GM20000 (cell line): ENCODE measurements at places on chromosomes 11 and 22.

DNA sequence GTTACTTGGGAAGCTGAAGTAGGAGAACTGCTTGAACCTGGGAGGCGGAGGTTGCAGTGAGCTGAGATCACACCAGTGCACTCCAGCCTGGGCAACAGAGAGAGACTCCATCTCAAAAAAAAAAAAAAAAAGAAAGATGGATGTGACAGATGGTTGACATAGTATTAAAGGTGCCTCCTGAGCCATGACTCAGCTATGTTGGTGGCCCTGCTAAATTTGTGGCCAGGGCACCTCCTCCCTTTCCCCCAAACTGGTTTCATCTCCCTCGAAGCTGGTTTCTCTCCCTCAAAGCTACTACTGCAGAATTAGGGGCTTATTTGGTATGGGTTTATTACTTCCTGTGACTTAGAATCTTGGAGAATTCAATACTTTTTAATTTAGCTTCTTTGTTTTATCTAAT lies 31.5 kb downstream of the SDHD start:
- DNase-seq: no peak

- DNase-seq: no peak
Observed at GRCh38 chr11:2272228-2272945, 2.0 kb upstream of the ASCL2 start.

GRCh38 chr11:67404515-67405195 lies 772 bp downstream of the TBC1D10C start:
- DNase-seq: peak; percentile 41

GRCh38 chr11:1233351-1234053 lies 10.6 kb downstream of the MUC5B start:
- peak; percentile 36 for DNase-seq

- no peak for DNase-seq
Observed at GRCh38 chr11:119450590-119451326, 27.8 kb upstream of the THY1 start.

- no peak for DNase-seq
Observed at GRCh38 chr11:109264128-109264527, 157.9 kb upstream of the C11orf87 start.

DNA sequence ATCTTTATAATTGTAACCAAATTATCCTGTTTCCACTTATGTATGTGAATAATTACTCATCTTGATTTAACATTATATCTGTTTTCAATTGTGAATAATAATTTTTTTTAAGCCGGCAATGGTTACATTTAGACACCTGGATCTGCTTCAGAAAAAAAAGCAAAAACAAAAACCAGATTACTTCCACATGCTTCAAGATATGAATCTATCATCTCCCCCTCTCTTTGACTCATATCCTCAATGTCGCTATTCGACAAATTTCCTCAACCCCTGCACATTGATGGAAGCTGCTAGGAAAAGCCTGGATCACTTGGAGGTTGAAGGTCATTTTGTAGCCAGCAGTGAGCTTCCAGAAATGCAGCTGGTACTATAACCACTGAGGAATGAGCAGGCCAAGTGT lies 42.7 kb downstream of the SLC1A2 start:
- DNase-seq: no peak

DNA sequence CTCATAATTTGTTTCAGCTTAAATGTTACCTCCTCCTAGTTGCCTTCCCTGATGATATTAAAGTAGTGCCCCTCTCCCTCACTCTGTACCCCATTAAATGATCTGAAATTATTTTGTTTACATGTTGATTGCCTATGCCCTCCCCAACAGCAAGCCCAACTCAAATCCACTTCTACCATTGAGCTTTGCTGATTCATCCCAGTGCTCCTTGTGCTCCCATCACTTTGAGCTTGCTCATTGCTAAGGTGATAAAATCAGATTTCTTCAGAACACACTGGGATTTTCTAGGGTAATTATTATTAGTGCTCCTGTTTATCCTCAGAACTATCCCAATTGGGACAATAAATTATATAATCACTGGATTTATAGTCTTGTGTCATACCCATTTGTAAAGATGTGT lies 8.4 kb upstream of the DDX6 start:
- DNase-seq: no peak

GRCh38 chr11:3834664-3835461 lies 5.9 kb downstream of the RHOG start:
- DNase-seq: no peak

DNA sequence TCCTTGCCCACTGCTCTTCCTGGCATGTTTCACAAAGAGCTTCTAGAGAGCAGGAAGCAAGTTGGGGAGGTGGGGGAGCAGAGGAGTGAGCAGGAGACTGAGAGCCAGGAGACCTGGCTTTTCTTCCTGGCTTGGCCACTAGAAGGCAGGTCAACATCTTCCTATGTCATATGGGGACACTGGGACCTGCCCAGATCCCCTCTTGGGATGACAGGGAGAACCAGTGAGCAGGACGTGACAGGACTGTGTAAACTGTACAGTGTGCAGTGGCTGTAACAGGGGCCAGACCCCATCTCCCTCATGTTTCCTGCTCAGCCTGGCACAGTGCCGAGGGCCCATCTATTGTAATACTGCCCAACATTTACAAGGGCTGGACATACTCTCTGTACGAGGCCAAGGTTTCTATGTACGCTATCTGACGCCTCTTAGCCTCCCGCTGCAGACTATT lies 29.4 kb downstream of the GDPD5 start:
- no peak for DNase-seq

GRCh38 chr11:133692126-133692934 lies 153.0 kb downstream of the SPATA19 start:
- no peak for DNase-seq

DNA sequence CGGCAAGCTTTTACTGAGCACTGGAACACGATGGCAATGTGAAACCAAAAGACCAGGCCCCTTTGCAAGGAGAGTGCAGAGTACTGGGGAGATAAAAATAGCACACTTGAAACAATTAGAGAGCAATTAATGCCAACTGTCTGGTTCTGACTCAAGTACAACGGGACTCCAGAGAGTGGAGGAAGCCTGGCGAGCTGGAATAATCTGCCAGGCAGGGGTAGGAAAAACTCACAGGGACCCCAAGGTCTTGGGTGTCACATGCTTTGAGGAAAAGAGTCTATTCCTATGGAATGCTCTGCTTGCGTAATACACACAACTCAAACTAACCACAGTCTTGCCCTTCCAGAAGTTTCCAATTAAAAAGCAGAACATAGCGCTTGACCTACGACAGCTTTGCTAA lies 113.0 kb upstream of the CLMP start:
- DNase-seq: no peak

DNA sequence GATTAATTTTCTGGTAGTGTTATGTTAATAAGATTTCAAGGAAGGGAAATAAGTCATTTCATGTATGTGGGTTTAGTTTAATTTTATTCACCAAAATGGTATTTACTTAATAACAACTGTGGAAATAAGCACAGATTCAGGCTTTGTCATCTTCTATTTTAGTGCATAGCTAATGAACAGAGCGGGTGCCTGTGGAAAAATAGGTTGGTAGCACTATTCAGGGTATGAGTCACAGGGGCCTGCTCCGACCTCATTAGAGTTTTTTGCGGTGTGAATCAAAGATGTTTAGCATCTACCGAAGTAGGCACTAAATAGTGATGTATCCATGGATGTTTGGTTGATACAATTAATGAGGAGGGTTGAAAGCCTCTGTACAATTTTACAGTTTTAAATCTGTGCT lies 78.2 kb downstream of the FAT3 start:
- DNase-seq: no peak

GRCh38 chr11:45245218-45246045 lies 40.7 kb downstream of the SYT13 start:
- no peak for DNase-seq

GRCh38 chr11:126355926-126356897 lies 726 bp downstream of the ST3GAL4 start:
- DNase-seq: peak; percentile 47

- DNase-seq: no peak
Observed at GRCh38 chr22:33451866-33452469, 393.8 kb upstream of the SYN3 start.

DNA sequence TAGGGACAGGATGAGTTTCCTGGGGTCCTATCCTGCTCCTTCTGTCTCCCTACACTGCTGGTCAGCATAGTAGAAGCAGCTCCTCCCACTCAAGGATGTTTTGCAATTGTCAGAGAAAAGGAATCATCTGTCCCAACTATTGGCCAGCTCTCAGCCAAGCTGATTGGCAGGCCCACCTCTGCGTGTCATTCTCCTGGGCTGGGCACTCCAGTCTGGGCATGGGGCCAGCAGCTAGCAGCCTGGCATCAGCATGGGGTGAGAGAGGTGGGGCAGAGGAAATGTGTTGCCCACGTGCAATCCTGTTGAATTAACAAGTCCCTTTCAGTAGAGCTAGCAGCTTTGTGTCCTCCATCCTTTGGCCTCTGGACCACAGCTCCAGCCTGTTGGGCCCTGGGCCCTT lies 14.1 kb downstream of the ANKK1 start:
- no peak for DNase-seq

GRCh38 chr11:112167145-112167544 lies at the start of gene TEX12:
Gene TEX12, plus strand, starts transcription at chr11:112167372. Its CDS starts 1,897 bp downstream, at chr11:112169269.
- no peak for DNase-seq

- DNase-seq: no peak
Observed at GRCh38 chr22:30251711-30252110, 5.2 kb upstream of the LIF start.

- DNase-seq: peak; percentile 84
Observed at GRCh38 chr22:24325105-24325757, 54.6 kb downstream of the SPECC1L start.

DNA sequence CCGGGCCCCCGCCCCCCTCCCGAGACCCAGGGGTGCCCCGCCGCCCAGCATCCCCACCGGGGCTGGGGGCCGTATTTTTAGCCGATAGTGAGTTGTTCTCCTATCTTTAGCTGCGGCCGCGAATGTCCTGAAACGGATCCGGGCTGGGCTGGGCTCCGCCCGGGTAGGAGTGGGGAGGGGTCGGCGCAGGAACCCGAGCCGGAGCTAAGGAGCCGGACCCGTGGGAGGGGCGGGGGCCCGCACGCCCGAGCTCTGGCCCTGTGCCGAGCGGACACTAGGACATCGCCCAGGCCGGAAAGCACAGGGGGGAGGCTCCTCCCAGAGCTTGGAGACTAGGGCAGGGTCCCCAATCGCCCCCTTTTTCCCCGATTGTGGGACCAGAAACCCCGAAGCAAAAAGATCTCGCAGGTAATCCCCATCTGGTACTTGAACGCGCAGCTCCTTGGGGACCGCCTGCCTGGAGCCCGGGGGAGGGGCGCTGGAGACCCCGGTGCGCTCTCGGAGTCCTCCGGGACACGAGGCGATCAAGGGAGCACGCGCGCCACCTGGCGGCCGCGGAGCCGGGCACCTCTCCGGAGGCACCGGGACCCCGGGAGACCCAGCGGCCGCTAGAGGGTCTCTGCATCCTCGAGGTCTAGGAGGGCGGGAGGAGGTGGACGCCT lies 669 bp downstream of the CDC42EP2 start:
- DNase-seq: peak; percentile 90
